ENCODE measurements at places on chromosomes 3 and 15.

DNA sequence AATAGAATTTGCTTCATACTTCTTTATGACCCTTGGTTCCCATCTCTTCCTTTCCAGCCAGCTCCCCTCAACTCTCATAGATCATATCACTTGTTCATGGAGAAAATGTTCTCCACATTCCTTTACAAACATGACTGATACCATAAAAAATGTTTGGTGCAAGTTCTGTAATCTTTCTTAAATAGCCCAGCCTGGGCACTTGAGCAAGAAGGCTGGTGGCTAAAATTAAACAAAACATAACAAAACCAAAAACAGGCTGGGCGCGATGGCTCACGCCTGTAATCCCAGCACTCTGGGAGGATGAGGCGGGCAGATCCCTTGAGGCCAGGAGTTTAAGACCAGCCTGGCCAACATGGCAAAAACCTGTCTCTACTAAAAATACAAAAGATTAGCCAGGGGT is 8.9 kb upstream of the POLR2M start:
- DNase-seq = no peak

DNA sequence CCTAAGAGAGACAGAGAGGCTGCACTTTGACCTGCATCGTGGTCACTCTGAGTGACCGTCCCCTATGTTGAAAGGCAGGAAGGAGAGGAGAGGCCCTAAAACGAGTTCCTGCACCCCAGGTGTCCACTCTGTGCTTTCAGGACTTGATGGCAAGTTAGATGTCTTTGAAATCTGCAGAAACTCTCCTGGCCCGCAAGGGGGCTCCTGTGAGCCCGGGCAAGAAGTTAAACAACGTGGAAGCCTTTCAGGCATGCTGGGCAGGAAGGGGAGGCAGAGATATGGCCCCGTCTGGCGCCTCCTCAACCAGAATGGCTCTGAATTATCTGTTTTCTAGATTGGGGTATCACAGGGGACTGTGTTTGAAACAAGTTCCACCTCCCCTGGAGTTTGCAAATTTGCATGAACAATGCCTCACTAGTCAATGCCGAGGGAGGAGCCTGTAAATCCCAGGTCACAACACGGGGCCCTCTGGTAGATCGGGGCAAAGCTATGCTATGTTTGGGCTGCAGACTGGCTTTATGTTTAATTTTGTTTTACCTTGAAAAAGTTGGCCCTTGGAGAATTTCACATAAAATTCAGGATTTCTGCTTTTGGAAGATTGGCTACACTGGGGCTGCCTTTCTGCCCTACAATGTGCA is 9.8 kb downstream of the CTXND1 start:
- DNase-seq = no peak

DNA sequence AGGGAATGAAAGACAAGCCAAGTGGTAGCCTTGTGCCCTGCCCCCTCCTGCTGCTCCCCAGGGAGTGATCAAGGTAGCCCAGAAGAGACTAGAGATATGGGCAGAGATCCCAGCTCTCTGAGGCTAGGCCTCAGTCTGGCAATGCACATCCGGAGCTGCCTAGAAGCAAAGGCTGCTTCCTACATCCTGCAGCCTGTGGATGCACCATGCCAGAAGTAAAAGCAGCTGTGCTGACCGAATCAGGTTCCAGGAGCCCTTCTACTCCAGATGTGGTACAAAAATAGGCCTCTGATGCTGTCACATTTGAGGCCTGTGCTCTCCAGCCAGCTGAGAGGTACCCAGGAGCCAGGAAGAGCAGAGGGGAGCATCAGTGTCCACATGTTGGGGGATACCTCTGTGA is 16.0 kb downstream of the TRAIP start:
- no peak for DNase-seq

- no peak for DNase-seq
Observed at GRCh38 chr3:59043391-59043790, 6.4 kb downstream of the CFAP20DC start.

DNA sequence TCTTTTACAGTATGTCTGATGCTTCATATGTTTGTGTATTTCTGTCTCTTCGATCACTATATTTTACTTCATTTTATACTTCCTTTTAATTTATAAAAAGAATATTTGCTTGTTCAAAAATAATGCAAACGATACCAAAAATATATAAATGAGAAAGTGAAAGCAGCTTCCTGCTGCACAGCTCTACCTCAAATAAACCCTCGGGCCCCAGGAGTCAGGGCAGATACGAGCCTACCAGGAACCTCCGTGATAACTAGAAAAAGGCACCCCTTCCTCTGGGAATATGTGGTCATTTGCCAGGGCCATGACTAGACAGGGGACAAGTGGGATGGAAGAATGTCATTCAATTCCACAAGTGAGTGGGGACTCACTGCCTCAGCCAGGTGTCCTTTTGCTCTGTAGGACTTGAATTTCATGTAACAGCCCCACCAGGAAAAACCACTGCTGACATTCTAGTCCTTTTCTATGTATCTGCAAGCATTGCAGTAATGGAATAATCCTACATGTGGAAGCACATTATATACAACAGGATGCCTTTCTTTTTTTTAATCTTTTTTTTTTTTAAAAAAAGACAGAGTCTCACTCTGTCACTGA is 133.3 kb downstream of the SUCLG2 start:
- DNase-seq = no peak

Data from activated naive CD4-positive, alpha-beta T cell treated with anti-CD3 and anti-CD28 coated beads, Interleukin-2, amount 50 U/mL, for 16 hours (primary cell).